ENCODE measurements at places on chromosomes 11 and 22.

- H3K4me3 ChIP-seq, result no peak overlapping the region
- DNase-seq, result peak; percentile 14
- H3K4me1 ChIP-seq, result peaks cover 11% of the 10 kb centered on the region
- no peaks in the 10 kb centered on the region for H3K27me3 ChIP-seq
Observed at GRCh38 chr11:12285106-12285505, 92.3 kb upstream of the PARVA start.

GRCh38 chr22:42691440-42691839, 29.2 kb downstream of the A4GALT start:
- no peak overlapping the region for H3K27ac ChIP-seq
- H3K4me3 ChIP-seq, result no peak overlapping the region
- no peaks in the 10 kb centered on the region for H3K36me3 ChIP-seq
- DNase-seq, result no peak
- H3K27me3 ChIP-seq, result no peaks in the 10 kb centered on the region
- no peaks in the 10 kb centered on the region for H3K4me1 ChIP-seq

- H3K27ac ChIP-seq, result no peak overlapping the region
- H3K4me3 ChIP-seq, result no peak overlapping the region
Observed at GRCh38 chr22:23166841-23167616, 13.3 kb upstream of the BCR start.

DNA sequence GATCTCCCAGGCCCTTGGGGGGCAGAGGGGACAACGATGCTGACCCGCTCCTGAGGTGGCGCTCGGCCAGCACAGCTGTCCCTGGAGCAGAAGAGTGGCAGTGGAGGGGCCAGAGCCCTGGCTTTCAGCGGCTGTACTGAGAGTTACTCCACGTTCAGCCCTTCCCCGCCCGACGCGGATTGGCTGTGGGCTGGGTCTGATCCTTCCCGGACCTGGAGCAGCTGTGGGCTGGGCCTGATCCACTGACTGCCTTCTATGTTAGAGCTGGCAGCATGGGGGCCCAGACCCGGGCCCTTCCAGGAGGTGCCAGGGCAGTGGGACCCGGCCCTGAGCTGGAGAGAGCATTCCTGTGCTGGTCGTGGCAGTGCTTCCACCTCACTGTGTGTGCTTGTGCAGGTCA, 27.8 kb downstream of the YWHAH start:
- no peak overlapping the region for H3K4me3 ChIP-seq
- DNase-seq, result no peak
- H3K27me3 ChIP-seq, result peaks cover 5% of the 10 kb centered on the region
- H3K27ac ChIP-seq, result no peak overlapping the region
- H3K36me3 ChIP-seq, result no peaks in the 10 kb centered on the region
- H3K4me1 ChIP-seq, result peaks cover 17% of the 10 kb centered on the region

DNA sequence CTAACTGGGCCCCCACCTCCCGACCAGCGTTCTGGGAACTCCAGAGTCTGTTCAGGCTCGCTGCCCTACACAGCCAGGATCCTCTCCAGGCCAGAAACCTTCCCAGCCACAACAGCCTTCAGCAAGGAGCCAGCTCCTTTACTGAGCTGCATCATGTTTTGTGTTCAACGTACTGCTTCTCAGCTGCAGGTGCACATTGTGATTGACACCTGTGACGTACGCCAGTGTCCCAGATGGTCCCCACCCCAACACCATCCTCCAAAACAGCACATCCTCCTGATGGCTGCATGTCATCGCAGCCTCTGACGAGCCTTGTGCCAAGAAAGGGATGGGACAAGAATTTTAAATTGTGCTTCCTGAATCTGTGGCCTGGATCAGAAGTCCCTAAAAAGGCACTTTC, 117.5 kb downstream of the SPATA19 start:
- no peak overlapping the region for H3K4me3 ChIP-seq
- H3K27me3 ChIP-seq, result no peaks in the 10 kb centered on the region
- no peak for DNase-seq
- H3K36me3 ChIP-seq, result no peaks in the 10 kb centered on the region
- H3K4me1 ChIP-seq, result no peaks in the 10 kb centered on the region
- H3K27ac ChIP-seq, result no peak overlapping the region

GRCh38 chr11:48019217-48019584, 38.8 kb downstream of the PTPRJ start:
- H3K27me3 ChIP-seq, result no peaks in the 10 kb centered on the region
- no peak for DNase-seq
- peak overlapping the region; percentile 8 for H3K4me3 ChIP-seq

DNA sequence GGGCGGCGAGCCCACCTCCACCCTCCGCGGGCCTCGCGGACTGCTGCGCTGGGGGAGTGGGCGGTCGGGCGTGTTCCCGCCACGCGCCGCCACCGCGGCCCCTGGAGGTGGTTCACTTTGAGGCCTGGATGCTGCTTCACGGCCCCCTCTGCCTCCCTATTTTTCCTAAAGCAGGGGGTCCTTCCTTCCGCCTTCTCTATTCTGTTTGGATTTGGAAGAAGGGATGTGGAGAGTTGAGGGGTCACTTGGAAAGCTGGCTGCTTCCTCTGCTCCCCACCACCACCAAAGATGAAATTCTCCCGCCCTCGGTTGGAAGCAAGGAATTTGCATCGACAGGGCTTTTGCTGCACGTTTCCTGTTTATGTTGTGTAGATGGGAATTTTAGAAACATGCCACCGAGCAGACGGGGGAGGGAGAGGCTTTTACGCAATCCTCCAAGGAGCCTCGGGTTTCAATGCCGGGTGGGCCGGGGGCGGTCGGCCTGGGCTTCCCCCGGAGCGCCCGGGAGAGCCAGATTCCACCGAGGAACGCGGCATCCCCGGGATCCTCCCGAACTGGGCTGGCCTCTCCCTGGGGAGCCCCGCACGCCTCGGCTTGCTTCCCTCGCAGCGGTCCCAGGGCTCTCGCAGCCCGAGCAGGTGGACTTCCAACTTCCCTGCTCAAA, 403 bp upstream of the SBF2 start:
- no peak for DNase-seq
- H3K36me3 ChIP-seq, result peaks cover 5% of the 10 kb centered on the region

- no peak overlapping the region for H3K4me3 ChIP-seq
- DNase-seq, result no peak
- no peak overlapping the region for H3K27ac ChIP-seq
- peaks cover 7% of the 10 kb centered on the region for H3K4me1 ChIP-seq
Observed at GRCh38 chr11:31822175-31822926, 11.2 kb upstream of the PAX6 start.

DNA sequence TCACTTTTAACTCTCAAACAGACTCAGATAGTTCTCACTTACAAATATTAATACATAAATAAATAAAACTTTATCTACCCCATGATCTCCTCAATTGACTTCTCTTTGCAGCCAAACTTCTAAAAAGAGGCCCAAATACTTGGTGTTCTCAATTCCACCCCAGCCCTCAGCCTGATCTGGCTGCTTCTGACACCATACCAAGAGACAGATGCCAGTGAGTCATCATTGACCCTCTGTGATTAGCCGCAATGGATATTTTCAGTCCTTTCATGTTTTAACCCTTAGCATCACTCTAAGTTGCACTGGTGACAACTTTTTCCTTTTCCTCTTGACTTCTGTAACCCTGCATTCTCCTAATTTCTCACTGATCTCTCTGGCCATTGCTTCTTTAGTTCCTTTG, 184.1 kb upstream of the ARHGAP20 start:
- no peak for DNase-seq
- H3K4me3 ChIP-seq, result no peak overlapping the region
- H3K27me3 ChIP-seq, result peaks cover 12% of the 10 kb centered on the region
- no peaks in the 10 kb centered on the region for H3K36me3 ChIP-seq

GRCh38 chr22:17869285-17870096, 95.2 kb upstream of the BID start:
- peaks cover 4% of the 10 kb centered on the region for H3K36me3 ChIP-seq
- no peak for DNase-seq
- H3K27me3 ChIP-seq, result no peaks in the 10 kb centered on the region
- no peaks in the 10 kb centered on the region for H3K4me1 ChIP-seq

GRCh38 chr22:49807129-49807528, 20.5 kb downstream of the BRD1 start:
- no peak for DNase-seq
- peak overlapping the region; percentile 75 for H3K27ac ChIP-seq
- peaks cover 58% of the 10 kb centered on the region for H3K4me1 ChIP-seq
- H3K4me3 ChIP-seq, result peak overlapping the region; percentile 27
- peaks cover 43% of the 10 kb centered on the region for H3K36me3 ChIP-seq

DNA sequence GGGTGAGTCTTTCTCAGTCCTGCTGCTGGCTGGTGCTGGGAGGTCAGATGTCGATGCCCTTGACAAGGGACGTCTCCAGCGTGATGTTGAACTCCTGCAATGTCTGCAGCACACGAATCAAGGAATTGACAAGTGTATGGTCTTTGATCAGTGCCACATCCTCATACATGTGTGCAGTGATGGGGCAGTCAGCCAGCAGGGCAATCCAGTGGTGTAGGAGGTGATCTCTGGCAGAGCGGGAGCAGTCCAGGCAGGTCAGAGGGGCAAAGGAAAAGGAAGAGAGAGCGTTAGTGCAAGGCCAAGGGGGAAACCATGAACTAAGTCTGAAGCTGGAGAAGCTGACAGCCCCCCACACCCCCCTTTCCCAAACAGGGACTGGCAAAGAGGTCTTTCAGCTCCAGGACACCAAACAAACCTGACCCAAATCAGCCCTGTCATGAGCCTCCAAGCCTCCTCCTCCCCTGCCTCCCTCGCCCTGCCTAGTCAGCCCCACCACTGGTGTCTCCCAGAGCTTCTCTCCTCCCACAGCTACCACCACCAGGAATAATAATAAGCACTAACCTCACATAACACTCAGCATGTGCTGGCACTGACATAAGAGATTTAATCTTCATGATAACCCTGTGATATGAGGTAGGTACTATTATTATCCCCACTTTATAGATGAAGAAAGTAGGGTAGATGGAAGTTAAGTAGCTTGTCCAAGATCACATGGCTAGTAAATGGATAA, 48.4 kb upstream of the SCUBE2 start:
- no peak for DNase-seq
- no peaks in the 10 kb centered on the region for H3K36me3 ChIP-seq
- H3K4me1 ChIP-seq, result peaks cover 21% of the 10 kb centered on the region
- H3K27me3 ChIP-seq, result no peaks in the 10 kb centered on the region
- H3K4me3 ChIP-seq, result no peak overlapping the region

GRCh38 chr22:46099740-46100139, 50.6 kb upstream of the PPARA start:
- no peak for DNase-seq
- H3K36me3 ChIP-seq, result no peaks in the 10 kb centered on the region
- H3K27ac ChIP-seq, result no peak overlapping the region
- no peaks in the 10 kb centered on the region for H3K4me1 ChIP-seq

DNA sequence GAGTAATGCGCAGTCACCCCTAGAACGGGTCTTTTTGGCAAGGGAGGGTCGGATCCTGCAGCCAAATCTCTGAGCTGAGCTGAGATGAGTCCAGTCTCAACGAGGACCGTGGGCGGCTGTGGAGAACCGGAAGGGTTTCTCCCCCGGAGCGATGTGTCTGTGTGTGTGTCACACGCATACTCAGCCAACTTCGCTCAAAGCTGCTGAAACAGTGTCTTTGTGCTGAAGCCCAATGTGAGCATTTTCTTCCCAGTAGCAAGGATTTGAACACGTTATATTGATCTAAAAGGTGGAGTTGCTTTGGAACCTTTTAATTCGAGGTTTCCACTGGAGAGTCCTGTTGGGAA, 1.4 kb upstream of the CELSR1 start:
- peaks cover 2% of the 10 kb centered on the region for H3K4me1 ChIP-seq
- H3K27me3 ChIP-seq, result peaks cover 47% of the 10 kb centered on the region
- no peak for DNase-seq
- no peaks in the 10 kb centered on the region for H3K36me3 ChIP-seq
- no peak overlapping the region for H3K27ac ChIP-seq
- H3K4me3 ChIP-seq, result no peak overlapping the region

DNA sequence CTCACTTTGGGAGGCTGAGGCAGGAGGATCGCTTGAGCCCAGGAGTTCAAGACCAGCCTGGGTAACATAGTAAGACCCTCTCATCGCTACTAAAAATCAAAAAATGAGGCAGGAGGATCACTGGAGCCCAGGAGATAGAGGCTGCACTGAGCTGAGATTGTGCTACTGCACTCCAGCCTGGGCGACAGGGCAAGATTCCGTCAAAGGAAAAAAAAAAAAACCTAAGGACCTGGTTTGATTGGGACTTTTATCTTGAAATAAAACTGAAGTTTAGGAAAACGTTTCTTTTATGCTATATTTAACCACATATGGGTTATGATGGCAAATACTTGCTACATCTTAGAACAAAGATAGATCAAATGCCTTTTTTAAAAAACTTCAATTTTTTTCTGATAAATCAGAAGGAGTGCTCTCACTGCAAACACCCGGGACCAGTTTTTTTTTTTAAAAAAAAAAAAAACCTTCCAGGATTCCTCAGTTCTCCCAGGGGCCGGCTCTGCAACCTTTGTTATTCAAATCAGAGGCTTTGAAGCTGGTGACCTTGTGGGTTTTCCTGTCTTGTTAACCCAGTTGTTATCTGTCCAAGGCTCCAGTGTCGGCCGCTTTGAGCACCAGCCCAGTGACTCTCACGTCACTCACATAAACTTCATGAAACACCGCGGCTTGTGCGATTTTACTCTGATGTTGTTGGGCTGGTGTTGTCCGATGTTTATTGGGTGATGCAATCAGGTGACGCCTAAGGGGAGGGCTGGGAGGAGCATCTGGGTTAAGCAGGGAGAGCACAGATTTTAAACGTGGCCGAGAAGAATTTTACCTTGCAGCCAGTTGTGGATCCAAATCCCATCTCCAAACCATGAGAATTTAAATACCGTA, 24.7 kb upstream of the SLC22A12 start:
- H3K27ac ChIP-seq, result no peak overlapping the region
- DNase-seq, result no peak
- peaks cover 2% of the 10 kb centered on the region for H3K4me1 ChIP-seq

- no peak overlapping the region for H3K27ac ChIP-seq
- no peak for DNase-seq
- no peaks in the 10 kb centered on the region for H3K36me3 ChIP-seq
- no peak overlapping the region for H3K4me3 ChIP-seq
- peaks cover 25% of the 10 kb centered on the region for H3K27me3 ChIP-seq
Observed at GRCh38 chr11:120306519-120307242, 18.4 kb upstream of the TLCD5 start.

DNA sequence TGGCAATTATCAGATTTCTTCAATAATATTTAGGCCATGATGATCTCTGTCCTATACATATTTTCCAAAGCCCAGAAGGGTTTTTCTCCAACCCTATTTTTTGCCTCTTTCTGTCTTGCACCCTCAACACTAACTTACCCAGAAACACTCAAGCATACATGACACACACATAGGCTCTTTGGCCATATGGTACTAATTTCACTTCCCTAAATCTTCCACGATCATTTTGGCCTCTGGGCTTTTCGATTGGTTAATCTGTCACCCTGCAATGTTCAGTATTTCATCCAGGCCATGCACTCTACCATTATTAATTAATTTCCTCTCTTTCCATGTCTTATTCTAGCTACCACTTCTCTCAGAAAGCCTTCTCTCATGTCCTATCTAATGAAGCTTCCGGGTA, 59.8 kb downstream of the LUZP2 start:
- no peak for DNase-seq
- H3K36me3 ChIP-seq, result no peaks in the 10 kb centered on the region
- H3K27me3 ChIP-seq, result no peaks in the 10 kb centered on the region
- no peak overlapping the region for H3K27ac ChIP-seq
- H3K4me3 ChIP-seq, result no peak overlapping the region

Measured in activated CD8-positive, alpha-beta memory T cell treated with anti-CD3 and anti-CD28 coated beads, Interleukin-2, amount 10 ng/mL, durations not matched to agents 7 days and 5 days (primary cell).